ENCODE measurements at places on chromosomes 16 and 17.

DNA sequence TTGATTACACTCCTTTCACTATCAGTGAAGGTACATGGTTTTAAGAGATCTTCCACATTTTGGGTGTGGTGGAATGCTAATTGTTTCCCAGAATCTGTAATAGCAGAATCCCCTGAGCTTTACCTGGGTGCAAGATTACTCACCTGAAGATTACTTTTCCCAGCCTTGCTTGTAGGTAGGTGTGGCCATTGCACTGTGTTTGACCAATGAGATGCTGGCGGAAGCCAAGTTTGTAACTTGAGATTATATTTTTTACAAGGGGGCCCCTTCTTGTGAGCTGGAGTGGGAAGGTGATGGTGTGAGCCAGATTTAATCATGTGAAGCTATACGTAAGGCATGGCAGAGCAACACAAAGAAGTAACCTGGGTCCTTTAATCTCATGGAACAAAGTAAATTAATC, 294.3 kb downstream of the TOX3 start:
- DNase-seq, result no peak

- no peak for DNase-seq
Measured at GRCh38 chr17:38893607-38894006, 23.7 kb downstream of the LASP1 start.

DNA sequence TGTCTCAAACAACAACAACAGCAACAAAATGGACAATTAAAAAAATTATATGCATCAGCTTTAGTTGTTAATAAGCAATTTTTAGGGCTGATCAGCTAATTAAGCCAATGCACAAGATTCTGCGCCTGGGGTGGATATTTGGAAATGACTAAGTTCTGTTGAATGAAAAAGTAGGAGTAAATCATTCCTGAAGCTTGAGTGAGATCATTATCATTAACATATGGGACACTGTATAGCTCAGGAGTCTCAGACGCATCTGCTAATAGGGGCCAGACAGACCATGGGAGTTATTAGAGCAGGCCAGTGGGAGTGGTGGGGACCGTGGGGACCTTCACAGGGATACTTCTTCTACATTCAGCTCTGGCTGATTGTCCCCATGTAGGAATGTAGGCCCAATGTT, 22.8 kb downstream of the IRX5 start:
- no peak for DNase-seq

DNA sequence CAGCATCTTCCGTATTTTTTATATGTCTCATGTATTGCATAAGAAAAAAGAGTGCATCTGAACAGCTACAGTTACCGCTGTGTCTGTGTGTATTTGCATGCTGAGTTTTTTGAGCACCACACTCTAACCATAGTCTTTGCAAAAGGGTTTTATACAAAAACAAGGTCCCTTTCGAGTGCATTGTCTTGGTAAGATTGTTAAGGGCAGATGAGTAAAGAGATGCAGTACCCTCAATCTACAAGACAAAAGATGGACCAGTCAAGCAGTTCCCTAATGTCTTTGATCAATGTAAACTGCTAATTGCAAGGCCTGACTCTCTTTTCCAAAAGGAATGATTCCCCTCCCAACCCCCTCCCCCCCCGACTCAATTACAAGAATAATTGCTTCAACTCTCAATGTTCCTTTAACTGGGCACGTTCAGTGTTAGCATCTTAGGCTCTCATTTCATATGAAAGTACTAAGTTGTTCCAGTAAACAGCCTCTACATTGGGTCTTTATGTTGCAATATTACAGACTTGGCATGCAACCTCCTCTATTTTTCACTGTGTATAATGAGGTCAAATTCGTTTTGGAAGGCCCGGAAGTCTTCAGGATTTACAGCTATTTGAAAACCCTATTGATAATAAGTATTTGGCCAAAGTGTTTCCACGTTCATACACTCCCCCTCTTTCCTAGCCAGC, 471.4 kb upstream of the RBFOX1 start:
- no peak for DNase-seq

Data from CD4-positive, alpha-beta T cell treated with Interleukin-15 for 4 hours (primary cell).